ENCODE measurements at places on chromosomes 11 and 22.
A peak's percentile ranks its signal among the peaks of the same experiment; 100 is the strongest.

DNA sequence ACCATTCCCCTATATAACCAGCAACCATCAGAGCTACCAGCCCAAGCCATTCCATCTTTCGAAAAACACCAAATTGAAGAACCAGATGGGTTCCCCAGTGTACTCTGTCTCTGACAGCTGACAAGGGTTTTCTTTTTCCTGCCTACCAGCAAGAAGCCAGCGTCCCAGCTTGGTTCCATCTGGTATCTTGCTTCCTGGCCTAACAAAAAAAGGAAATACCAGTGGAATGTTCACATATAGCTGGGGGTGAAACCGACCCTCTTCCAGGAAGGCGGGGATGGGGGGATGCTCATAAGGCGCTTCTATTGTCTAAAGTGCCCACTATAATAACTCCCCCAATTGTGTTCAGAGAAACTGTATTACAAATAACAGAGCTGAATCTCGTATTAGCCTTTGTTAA, 172.3 kb downstream of the LDLRAD3 start:
- no peak for DNase-seq

- no peak for DNase-seq
Measured at GRCh38 chr11:83252266-83252665, 33.9 kb downstream of the CCDC90B start.

DNA sequence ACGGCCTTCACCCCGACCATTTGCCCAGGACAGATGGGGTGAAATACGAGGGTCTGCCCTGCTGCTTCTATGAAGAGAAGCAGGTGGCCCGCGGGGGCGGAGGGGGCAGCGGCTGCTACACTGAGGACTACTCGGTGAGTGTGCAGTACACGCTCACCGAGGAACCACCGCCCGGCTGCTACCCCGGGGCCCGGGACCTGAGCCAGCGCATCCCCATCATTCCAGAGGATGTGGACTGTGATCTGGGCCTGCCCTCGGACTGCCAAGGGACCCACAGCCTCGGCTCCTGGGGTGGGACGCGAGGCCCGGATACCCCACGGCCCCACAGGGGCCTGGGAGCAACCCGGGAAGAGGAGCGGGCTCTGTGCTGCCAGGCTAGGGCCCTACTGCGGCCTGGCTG, 11.2 kb downstream of the C22orf31 start:
- DNase-seq: no peak

DNA sequence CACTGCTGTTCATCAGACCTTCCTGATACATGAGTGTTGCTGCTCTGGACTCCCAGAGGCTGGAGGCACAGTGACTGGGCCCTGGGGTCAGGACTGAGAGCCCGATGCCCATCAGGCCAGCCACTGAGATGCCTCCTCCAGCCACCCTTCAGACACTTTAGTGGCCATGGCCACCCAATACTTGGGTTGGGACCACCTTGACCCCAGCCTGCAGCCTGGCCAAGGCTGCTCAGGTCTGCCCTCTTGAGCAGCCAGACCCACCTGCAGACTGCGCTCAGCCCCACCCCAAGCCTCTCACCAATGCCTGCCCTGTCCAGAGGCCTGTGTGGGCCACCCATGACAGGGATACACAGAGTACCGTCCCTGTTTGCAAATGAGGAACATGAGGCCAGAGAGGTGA, 4.2 kb downstream of the RNF215 start:
- no peak for DNase-seq

DNA sequence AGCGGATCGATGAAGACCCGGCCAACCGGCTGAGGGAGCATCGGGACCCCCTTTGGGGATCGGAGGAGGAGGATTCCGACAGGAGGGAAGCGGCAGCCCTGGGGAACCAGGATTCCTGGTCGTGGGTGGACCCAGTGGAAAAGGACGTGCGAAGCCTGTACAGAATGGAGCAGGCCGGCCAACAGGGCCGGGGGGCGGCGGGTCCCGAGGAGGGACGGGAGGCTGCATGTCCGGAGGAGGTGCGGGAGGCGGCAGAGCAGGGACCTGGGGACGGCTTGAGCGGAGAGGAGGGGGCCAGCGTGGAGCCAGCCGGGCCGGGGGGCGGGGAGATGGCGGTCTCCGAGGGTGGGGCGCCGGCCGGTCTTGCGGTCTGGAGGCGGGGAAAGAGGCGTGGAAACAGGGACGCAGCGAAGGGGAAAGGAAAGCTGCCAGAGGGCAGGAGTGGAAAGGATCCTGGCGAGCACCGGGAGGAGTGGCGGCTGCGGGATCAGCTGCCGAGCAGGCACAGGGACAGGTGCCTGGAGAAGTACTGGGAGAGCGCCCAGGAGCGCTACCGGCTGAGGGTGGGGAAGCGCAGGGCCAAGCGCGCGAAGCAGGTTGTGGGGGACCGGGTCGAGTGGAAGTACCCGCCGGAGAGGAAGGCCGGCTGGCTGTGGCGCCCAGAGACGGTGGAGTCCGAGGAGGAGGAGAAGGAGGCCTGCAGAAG, at the start of gene ANO5:
Gene ANO5, plus strand, starts transcription at position 444 of the 706 bp plus-strand sequence. CDS start 408 bp downstream, outside the sequence.
- peak; percentile 42 for DNase-seq
